ENCODE measurements at places on chromosomes 12 and 14.

GRCh38 chr14:26597071-26597588, 703 bp downstream of the NOVA1 start:
- DNase-seq = no peak

- DNase-seq = peak; percentile 67
Observed at GRCh38 chr12:130818635-130819576, 20.1 kb downstream of the STX2 start.

- no peak for DNase-seq
Observed at GRCh38 chr14:24852312-24853060, 197.5 kb downstream of the STXBP6 start.

GRCh38 chr14:79764323-79764722, 447.0 kb downstream of the DIO2 start:
- no peak for DNase-seq

DNA sequence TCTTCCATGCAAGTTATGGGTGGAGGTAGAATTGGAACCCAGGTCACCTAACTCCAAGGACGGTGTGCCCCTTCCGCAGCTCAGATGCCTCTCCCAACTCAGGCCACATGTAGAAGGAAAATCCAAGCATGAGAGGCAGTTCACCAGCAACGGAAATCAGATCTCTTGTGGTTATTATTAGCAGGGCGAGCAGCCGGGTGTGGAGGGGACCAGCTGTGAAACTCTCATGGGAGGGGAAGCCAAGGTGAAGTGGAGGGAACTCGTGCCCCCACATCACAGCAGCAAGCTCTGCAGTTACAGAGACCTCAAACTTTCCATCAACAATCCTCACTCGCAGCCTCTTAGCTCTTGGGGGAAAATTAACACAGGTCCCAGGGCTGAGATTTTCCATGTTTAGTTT, 79.7 kb downstream of the KSR2 start:
- no peak for DNase-seq

DNA sequence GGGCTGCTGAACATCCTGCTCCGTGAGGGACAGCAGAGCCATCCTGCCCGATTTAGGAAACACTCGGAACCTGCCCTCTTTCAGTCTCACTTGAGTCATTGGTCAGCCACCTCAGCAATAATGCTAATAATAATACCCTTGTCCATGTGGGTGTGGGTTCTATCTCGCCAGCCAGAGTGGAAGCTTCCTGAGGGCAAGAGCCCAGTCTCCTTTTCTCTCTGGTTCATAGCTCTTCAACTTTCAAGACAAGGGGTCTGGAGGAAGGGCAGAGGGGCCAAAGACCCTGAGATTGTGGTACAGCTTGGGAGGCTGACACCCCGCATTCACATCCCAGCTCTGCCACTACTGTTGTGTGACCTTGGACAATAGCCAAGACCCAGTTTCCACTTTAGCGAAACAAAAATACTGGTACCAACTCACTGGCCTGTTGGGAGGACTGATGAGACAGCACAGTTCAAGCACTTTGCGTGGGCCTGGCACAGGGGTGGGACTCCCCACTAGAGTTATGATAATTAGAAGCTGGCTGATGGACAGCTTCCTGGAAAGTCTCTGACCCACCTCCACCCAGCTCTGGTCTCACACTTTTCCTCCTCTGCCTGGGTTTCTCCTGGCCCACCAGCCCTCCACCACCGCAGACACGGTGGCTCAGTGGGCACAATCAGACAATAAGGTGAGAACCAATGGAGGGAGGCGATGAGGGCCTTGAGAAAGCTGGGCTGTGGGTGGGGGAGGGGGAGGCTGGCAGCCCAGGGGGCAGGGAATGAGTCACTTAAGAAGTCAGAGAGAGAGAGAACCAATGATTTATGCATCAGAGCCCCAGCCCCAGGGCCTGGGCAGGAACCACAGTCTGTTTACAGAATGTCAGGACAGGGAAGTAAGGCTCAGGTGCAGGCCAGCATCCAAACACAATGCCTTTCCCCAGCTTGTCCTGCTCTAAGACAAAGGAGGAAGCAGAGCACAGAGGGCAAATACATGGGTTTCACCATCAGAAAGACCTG, 9.6 kb downstream of the FAIM2 start:
- DNase-seq = no peak

GRCh38 chr14:71753126-71753830, 179.0 kb upstream of the RGS6 start:
- DNase-seq = peak; percentile 84

DNA sequence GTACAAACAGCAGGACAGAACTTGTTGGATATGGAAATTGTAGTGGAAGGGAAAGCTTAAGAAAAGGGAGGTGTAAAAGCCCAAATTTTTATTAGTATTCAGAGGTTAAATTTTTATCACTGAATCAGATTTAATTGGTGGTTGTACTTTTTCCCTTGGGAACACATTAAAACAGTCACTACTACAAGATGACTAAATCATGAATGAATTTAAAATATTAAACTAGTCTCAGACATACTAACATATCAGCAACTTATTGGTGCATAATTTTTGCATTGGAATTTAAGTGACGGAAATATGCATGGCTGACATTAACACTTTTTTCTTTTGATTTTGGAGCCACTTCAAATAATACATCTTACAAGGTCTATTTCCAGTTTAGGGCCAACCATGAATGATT, 27.6 kb downstream of the SAMD4A start:
- DNase-seq = no peak

DNA sequence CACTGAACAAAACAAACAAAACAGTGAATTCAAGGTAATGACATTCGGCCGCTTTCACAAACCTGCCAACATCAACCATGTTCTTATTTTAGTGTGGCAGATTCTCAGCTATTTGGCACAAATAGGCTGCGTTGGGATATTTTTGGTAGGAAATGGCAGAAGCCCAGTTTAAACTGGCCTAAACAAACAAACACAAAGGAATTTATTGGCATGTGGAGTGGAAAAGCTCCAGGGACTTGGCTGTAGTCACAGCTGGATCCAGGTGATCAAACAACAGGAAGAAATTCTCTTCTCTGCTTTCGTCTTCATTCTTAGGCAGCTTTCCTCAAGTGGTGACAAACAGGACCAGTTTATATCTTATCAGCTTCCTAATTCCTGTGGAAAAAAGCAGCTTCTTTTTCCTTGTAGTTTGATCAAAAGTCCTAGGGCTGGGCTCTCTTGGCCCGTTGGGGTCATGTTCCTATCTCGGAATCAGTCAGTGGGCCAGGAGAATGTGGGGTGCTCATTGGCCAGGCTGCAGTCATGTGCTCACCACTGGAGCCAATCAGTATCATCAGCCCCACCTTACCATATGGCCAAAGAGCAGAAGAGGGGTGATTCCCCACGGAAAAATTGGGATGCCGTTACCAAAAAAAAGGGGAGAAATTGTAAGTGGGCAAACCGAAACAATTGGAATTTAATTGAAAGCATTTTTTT, 22.6 kb downstream of the C12orf75 start:
- DNase-seq = no peak

- no peak for DNase-seq
Observed at GRCh38 chr14:22962061-22962676, 5.3 kb upstream of the HAUS4 start.

- DNase-seq = no peak
Observed at GRCh38 chr12:83113945-83114344, 427.2 kb downstream of the TMTC2 start.

DNA sequence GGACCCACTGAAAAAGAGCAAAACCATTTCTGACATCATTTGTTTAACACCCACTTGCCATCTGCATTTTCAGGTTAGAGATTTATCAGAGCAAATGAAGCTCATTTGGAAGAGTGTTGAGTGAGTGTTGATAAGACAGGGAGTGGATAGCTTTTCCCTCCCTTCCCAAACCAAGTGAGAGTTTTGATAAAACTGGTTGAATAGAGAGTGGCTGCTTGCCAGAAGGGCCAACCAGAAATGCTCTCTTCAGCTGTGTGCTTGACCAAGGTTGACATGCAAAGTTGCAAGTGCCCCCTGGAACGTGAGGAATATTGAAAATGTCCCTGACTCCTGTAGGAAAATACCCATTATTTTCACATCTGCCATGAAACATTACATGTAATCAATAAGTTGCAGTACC, 1487.0 kb upstream of the FLRT2 start:
- no peak for DNase-seq

DNA sequence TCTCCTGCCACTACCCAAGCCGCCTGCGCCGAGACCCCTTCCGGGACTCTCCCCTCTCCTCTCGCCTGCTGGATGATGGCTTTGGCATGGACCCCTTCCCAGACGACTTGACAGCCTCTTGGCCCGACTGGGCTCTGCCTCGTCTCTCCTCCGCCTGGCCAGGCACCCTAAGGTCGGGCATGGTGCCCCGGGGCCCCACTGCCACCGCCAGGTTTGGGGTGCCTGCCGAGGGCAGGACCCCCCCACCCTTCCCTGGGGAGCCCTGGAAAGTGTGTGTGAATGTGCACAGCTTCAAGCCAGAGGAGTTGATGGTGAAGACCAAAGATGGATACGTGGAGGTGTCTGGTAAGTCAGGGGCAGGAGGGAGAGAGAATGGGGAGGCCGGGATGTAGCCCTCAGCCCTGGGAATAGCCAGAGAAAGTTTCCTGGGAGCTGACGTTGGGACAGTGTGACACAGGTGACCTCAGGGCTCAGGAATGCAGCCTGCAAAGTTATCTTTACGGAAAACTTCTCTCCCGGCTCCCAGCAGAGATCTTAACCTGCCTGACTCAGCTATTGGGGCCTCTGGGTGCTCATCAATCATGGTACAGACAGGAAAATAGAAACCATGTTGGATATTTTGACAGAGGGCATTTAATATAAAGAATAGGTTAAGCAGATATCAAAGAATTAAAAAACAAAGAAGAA, 747 bp downstream of the HSPB8 start:
- DNase-seq = no peak

GRCh38 chr14:34120185-34120977, 169.5 kb upstream of the EGLN3 start:
- no peak for DNase-seq

GRCh38 chr12:121392325-121392716, 7.6 kb upstream of the RNF34 start:
- DNase-seq = no peak

DNA sequence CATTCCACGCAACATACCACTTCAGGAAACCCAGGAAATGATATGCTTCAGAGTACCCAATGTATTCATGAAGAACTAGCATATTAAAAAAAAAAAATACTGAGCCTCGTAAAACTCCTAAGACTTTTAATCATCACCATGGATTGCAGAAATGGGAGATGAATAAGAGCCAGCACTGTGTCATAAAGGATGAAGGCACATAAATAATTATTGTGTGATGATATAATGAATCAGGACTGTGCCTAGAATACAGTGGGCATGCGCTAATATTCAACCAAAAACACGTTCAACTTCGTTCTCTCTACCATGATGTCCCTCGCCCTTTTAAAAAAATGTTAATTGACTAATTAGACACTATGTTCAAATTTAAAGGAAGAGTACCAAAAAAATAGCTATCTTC, 68.7 kb downstream of the CIT start:
- DNase-seq = no peak

GRCh38 chr14:35229792-35230089, 62.4 kb upstream of the PSMA6 start:
- DNase-seq = no peak
